ENCODE measurements at places on chromosomes 1 and 21.

- DNase-seq = peak; percentile 77
These were observed 570 bp upstream of the NPR1 start for GRCh38 chr1:153677718-153678518.

- DNase-seq = no peak
These were observed 20.5 kb downstream of the HSPG2 start for GRCh38 chr1:21916447-21917238.

- no peak for DNase-seq
These were observed 176.3 kb downstream of the PTPRU start for GRCh38 chr1:29412591-29412990.

GRCh38 chr1:107804134-107804533 lies 160.8 kb downstream of the VAV3 start:
- DNase-seq = peak; percentile 19

DNA sequence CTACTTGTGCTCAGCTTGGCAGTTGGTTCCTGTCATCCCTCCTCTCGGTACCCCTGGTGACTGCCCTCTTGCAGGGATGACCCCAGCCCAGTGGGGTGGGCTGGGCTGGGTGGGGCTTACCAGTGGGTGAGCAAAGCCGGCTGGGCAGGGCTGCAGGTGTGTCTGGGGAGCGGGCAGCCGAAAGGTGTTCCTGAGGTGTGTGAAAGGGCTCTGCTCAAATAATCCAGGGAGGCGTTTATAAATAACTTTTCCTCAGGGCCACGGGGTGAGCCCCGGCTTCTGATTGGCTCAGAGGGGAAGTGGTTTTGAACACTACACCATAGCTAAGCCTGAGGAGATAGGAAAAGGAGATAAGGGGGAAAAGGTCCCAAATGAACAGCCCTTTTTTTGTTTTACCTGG lies at the start of gene SLC26A9:
SLC26A9 (minus strand) TSS at position 212 of the 400 bp plus-strand sequence. CDS start 7,636 bp downstream, outside the sequence.
- DNase-seq = no peak

DNA sequence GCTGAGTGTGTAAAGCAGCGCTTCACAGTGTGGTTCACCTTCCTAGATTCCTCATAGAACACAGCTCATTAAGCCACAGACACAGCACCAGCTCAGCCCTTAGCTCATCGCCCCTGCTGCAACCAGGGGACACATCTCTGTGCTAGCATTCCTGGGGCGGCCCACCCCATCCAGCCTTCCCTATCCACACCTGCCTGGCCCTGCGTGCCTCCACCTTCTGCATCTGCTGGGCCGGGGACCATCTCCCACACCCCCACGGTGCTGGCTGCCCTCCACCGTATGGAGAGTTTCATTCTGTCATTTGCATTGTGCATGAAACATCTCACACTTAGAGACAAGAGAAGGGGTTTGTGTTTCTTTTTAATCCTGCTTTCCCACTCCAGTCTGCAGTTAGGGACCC lies 35.8 kb upstream of the PRSS38 start:
- no peak for DNase-seq

DNA sequence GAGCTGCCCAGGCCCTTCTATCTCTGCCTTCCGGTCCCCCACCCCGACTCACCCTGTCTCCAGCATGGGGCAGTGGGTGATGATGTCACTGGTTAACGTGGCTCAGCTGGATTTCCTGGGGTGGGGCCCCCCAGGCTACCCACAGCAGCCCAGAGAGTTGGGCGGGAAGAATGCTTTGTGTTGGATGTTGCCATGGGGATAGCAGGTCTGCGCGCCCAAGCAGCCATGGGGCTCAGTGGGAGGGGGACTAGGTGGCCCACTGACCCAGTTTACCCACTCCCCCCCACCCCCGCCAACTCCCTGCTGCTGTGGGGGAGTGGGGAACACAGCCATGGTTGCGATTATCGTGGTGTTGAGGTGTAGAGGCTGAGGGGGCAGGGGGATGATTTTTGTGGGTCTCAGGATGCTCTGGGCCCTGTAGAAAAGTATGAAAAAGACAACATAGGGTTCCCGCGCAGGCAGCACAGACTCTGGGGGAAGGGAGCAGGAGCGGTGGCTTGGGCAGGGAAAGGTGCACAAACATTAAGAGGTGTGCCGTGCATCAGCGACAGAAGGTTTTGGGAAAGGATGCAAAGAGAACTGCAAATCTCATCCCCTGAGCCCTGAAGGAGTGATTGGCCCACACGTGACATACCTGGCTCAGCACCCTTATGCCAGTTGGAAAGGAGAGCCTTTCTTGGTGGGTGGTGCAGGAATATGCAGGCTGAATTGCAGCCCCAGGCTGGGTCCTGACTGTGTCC lies 8.5 kb downstream of the CELSR2 start:
- DNase-seq = no peak

- DNase-seq = no peak
These were observed 74.5 kb downstream of the NFIA start for GRCh38 chr1:61156576-61157467.

- DNase-seq = no peak
These were observed 972 bp downstream of the PGBD2 start for GRCh38 chr1:248906753-248907661.

DNA sequence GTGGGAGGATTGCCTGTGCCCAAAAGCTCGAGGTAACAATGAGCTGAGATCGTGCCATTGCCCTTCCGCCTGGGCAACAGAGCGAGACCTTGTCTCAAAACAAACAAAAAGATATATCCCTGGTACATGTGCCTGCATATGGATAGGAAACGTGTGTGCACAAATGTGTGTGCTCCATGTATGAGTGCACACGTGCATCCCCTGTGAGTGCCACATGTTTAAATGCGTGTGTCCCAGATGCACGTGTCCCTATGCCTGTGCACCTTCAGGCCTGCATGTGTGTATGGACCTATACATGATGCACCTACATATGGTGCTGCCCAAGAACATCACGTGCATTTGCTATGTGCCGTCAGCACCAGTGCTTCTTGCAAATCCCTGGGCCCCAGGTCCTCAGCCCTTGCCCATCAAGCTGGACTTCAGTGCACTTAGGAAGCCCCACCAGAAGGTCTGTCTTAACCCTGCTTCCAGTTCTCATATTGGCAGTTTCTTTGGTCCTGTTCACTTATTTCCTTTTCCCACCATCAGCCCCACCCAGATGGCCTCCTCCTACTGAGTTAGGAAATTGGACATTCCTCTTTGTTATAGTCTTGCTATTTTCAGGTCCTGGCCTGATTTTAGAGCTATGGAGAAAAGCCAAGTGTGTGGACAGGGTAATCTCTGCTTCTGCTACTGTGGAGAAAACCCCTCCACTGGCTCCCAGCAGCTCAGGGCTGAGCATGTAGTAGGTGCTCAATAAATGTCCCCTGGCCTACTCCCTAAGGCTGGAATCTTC lies 15.4 kb downstream of the TIE1 start:
- no peak for DNase-seq

DNA sequence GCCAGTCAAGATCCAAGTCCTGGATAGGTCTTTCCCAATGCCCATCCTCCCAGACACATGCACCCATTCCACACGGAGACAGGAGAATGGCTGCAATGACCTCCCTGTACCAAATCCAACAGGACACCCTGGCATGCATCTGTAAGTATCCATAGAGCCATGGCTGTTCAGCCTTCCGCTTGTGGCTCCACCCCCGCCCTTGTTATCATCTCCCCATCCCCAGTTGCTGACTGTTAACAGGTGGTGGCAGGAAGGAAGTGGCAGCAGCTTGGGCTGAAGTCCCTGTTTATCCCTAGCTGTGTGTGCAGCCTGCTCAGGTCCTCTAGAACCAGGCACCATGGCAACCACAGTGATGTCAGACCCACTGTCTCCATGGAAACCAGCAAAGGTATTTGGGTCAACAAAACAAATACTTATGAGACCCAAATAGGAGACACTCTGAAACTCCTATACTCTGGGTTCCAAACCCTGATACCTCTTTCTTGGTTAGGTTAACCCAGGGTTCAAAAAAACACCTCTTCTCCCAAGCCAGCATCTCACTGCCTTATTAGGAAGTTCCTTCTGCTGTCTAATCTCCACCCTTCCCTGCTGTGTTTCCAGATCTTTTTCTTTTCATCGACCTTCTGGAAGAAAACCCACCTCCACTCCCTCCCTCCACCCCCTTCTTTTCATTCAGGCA lies 721 bp downstream of the PBXIP1 start:
- DNase-seq = peak; percentile 99

DNA sequence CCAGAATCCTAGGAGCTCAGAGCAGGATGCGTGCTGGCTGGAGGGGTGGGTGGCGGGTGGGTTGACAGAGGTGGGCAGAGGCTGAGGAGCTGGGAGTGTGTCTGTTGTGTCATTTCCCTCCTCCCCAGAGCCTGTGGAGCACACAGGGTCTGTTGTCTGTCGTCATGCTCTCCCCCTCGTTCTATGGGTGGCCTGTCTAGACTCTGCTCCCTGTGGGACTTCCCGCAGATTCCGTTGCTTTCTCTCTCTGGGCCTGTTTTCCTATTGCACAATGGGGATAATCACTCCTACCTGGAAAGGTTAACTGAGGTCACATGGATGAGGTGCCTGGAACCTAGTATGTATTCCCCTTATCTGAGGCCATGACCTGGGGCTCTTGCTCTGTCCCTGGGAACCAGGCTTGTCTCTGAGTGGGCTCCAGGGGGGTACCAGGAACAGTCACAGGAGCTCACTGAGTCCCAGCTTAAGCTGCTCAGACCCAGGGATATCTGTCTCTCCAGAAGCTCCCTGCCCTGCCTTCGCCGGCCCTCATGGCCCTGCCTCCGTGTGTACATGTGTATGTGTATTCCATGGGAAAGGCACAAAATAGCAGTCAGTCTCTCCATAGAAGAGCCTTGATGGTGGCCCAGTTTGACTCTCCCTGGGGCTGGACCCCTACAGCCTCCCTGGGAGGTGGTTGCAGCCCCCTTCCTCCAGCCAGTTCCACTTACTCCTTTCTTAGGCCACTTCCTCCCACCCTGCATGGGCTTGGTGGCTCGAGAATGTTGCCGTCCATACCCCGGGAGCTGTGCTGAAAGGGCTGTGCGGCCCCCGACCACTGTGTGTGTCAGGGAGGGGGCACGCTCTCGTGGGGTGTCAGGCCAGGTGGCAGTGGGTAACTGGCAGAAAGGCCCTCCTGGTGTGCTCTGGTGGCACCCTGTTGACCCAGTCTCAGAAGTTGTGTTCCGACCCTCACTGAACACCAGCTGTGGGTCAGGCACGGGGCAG lies 17.9 kb downstream of the PTPRF start:
- DNase-seq = no peak
